CD4-positive, alpha-beta T cell treated with Interleukin-21 for 1 hour (primary cell): ENCODE measurements at places on chromosomes 2 and 18.

GRCh38 chr2:11718606-11719005 is 27.8 kb upstream of the LPIN1 start:
- no peak for DNase-seq

GRCh38 chr2:38203446-38203810 is 127.5 kb upstream of the CYP1B1 start:
- no peak for DNase-seq

DNA sequence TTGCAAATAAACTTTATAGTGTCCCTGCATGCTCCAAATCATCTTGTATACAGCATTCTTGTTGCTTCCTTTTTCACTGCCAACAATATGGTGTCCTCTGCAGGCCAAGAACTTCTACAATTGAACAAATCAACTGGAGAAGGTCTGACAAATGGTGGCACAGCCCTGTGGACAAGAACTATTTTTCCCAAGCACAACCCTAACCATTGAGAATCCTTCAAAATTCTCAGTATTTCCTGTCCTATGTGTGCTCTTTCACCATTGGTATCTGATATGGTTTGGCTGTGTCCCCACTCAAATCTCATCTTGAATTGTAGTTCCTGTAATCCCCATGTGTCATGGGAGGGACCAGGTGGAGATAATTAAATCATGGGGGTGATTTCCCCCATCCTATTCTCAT is 865.1 kb upstream of the ACVR2A start:
- DNase-seq: no peak

- DNase-seq: no peak
Observed at GRCh38 chr2:207409517-207409916, 120.2 kb upstream of the CREB1 start.

GRCh38 chr2:27902098-27902497 is 11.6 kb downstream of the BABAM2 start:
- no peak for DNase-seq

GRCh38 chr2:10220045-10220901 is 82.4 kb upstream of the HPCAL1 start:
- DNase-seq: no peak

GRCh38 chr2:39150102-39150562 is 29.3 kb upstream of the SOS1 start:
- DNase-seq: no peak

- no peak for DNase-seq
Observed at GRCh38 chr18:5840025-5840424, 55.3 kb downstream of the TMEM200C start.

DNA sequence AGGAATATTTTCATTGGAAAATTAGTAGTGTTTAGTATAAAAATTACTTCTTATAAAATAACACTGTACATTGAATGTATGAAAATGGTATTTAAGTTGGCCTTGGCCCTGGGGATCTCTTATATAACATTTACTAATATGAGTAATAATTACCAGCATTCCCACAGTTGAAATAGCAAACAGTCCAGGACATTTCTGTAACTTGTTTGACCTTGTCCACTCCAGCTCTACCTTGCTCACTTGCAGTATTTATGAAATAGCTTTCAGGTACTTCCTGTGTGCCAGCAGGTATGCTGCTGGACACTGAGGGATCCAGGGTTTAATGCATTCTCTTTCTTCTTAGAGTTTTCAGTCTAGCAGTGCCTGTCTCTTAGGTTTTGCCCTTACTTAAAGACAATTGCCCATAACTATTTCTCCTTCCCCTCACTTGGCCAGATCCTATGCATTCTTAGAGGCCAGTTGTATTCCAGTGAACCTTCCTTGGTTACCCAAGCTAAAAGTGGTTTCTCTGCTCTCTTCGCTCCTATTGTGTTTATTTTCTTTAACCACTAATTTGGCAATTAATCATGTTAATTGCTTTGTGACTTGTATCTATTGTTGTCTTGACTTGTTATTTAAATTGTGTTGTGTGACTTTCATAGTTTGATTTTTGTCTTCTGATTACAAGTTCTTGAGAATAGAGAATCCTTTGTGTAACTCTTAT is 25.9 kb downstream of the BABAM2 start:
- no peak for DNase-seq

- DNase-seq: peak; percentile 52
Observed at GRCh38 chr2:96156011-96156820, 11.0 kb upstream of the DUSP2 start.
